ENCODE measurements at places on chromosomes 16 and 17.

DNA sequence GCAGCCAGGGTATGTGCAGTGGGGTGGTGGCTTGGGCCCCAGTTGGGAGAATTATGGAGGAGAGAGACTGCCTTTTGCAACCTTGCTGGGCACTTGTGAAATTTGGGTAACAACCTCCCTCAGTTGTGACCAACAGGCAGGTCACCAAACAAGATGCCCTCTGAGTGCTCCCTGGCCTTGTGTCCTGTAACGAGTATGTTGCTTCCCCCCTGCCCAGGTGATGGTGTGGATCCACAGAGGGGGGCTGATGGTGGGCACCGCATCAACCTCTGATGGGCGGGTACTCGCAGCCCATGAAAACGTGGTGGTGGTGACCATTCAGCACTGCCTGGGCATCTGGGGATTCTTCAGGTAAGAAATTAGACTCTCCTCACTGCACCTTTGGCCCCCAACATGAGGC, 74.3 kb downstream of the SLC6A2 start:
- DNase-seq = no peak

- DNase-seq = no peak
Observed at GRCh38 chr17:63418540-63418939, 27.6 kb downstream of the CYB561 start.

GRCh38 chr16:89363621-89364393, 126.6 kb downstream of the ANKRD11 start:
- no peak for DNase-seq

DNA sequence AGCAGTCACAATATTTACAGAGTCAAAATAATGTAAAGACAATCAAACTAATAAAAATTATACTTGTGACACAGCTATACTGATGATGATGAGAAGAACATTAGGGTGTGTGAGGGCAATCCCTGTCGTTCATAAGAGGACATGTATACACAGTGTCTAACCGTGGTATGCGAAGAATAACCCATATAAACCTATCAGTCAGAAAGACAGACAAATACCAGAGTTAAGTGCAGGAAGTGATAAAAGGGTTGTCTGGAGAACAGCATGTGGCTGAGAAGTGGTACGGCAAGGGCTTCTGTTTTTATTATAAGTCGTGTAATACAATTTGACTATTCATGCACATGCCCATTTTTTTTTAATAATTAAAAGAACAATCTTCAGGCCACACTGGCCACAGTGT, 46.7 kb downstream of the LMF1 start:
- no peak for DNase-seq

DNA sequence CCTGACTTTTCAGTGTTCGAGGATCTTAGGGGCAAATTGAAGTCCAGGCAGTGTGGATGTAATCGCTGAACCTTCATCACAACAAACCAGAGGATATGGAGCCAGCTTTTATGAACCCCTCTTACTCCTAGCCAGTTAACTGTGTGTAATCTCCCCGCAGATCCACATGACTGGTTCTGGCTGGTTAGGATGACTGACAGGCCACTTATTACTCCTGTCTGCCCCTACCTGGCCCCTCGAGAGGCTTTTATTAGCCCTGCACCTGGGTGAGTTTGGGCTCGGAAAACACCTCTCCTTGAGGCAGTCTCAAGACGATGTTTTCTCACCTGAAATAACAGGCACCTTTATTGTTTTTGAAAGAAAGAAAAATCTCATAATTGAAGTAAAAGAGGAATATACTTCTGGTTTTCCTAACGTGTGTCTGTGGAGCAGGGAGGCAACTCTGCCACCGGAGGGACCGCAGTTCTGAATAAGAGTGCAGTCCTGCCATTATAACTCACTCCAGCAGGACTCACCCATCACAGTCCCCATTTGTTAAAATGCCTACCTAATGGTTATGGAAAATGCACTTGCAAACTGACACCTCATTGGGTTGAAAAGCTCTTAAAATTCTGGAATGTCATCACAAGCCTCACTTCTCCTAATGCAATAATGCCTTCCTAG, 291.9 kb upstream of the N4BP1 start:
- no peak for DNase-seq

Measured in NCI-H2081 treated with DMSO at 0.1 percent for 48 hours (cell line).